Stimulated activated CD4-positive, alpha-beta T cell treated with anti-CD3 and anti-CD28 coated beads, TNF-alpha, amount 100 ng/mL, for 1 hour (primary cell): ENCODE measurements at places on chromosomes 4 and X.

DNA sequence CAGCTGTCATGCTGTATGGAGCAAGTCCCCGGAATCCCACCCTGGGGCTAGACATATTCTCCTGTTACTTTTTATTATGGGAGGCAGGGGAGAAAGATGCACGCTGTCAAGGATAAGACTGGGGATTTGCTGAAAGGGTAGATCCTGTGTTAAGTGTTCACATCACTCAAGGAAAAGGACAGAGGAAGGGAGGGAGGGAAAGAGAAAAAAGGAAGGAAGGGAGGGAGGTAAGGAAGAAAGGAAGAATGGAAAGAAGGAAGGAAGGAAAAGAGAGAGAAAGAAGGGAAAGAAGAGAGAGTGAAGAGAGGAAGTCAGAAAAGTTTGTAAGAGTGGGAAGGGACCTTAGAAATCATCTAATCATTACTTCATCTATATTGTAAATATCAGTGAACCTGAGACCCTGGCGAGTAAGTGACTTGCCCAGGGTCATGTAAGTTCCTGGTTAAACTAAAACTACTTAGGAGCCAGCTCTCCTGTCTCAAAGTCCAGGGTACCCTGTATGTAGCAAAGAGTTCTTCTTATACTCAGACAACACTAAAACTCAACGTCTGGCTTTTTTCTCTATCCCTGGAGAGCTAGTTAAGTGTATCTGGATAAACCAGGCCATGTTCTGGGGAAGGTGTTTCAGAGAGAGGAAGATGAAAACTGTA lies 47.2 kb upstream of the MSX1 start:
- no peak for DNase-seq

GRCh38 chr4:128244379-128244778 lies 43.2 kb downstream of the PGRMC2 start:
- DNase-seq = no peak

DNA sequence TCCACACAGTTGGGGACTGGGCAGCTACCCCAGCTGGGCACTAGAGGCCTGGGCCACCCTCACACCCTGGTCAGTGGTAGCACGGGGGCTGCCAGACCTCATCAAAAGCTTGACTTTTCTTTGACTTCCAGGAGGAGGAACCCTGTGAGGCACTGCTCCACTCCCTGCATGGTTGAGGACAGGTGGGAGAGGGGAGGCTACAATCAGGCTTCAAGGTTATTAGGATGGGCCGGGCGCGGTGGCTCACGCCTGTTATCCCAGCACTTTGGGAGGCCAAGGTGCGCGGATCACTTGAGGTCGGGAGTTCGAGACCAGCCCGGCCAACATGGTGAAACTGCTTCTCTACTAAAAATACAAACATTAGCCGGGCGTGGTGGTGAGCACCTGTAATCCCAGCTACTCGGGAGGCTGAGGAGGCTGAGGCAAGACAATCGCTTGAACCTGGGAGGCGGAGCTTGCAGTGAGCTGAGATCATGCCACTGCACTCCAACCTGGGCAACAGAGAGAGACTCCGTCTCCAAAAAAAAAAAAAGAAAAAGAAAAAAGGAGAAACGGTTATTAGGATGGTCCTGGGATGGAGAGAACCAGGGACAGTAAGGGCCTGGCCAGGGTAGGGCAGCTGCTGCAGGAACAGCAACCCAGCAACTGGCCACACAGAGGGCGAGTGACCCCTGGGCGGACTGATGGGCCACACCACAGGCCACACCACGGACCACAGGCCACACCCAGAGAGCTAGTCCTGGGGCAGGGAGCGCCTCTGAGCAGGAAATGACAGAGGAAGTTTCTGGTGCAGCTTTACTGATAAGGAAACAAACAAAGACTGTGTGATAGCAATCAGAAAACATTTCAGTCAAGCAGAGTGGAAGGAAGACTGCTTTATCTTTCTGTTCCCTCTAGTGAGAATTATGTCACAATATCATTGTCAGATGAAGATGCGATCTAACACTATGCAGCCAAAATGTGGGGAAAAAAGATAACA lies 20.5 kb upstream of the OPN1LW start:
- DNase-seq = no peak

- no peak for DNase-seq
These were observed 15.0 kb downstream of the GAB3 start for GRCh38 chrX:154735695-154736393.

GRCh38 chr4:154612472-154613414 lies at the start of gene FGG:
Gene FGG, minus strand, starts transcription at chr4:154612656. Its CDS starts 47 bp downstream, at chr4:154612609.
- DNase-seq = no peak

DNA sequence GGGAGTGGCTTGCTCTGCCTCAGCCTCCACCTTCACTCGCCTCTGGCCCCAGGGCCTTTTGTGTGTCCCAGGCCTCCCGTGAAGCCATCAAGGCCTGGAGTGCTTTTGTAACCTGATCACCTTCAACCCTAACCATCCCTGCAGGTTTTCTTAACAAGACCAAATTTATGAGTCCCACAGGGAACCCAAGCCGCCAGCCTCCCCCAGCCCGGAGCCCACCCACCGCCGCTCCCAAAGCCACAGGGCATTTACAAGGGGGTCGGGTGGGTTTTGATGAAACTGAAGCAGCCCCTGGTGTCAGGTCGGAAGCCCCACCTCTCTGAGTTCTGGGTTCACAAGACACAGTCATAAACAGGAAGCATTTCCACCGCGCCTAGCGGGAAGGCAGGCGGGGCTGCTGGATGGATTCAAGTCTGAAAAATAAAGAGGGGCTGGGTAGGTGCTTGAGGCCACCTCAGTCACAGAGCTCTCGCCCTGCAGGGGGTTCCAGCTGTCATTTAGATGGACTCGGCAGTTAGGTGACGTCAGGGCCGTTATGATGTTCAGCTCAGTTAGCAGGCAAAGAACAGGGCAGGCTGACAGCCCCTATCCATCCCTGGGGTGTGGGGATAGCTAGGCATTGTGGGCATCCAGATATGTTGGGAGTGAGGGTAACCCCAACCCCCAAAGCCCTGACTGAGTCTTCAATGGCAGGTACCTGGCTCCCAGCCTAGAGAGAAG lies 128.5 kb downstream of the BCOR start:
- DNase-seq = peak; percentile 1

DNA sequence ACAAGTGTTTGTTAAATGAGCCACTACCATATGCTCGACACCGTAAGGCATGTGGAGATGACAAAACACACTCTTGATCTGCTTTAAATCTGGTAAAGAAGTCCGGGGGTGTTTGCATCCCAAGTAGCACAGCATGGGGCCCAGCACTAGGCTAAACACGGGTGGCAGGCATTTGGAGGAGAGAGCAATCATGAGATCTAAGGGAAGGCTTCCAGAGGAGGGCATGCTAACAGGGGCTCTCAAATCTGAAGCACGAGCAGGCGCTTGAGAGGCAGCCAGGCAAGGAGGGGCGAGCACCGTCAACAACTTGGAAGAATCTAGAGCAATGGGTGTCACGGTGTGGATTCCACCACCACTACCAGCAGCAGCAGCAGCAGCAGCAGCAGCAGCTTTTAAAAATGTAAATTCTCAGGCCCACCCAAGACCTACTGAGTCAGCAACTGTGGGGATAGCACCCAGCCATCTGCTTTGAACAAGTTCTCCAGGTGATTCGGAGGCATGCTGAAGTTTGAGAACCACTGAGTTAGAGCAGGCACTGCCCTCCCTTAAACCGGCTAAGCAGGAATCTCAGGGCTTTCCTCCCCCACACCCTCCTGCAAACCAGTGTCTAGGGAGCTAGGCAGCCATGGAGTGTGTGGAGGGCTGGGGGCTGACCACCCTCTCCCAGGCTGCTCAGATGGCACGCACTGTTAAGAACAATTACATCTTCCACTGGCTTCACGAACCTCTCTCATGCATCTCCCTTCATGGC lies 70.2 kb upstream of the MAP3K15 start:
- DNase-seq = no peak

- DNase-seq = no peak
These were observed 276.9 kb downstream of the PTTG2 start for GRCh38 chr4:38237139-38237538.

GRCh38 chr4:140312100-140312499 lies 61.3 kb upstream of the SCOC start:
- DNase-seq = no peak

GRCh38 chr4:27947302-27947701 lies 1086.7 kb downstream of the STIM2 start:
- DNase-seq = no peak

- DNase-seq = no peak
These were observed 30.6 kb upstream of the TMEM184C start for GRCh38 chr4:147586637-147587036.

- DNase-seq = no peak
These were observed 50.8 kb upstream of the NAF1 start for GRCh38 chr4:163217505-163217904.

- DNase-seq = no peak
These were observed 18.7 kb downstream of the RCHY1 start for GRCh38 chr4:75495476-75495875.

DNA sequence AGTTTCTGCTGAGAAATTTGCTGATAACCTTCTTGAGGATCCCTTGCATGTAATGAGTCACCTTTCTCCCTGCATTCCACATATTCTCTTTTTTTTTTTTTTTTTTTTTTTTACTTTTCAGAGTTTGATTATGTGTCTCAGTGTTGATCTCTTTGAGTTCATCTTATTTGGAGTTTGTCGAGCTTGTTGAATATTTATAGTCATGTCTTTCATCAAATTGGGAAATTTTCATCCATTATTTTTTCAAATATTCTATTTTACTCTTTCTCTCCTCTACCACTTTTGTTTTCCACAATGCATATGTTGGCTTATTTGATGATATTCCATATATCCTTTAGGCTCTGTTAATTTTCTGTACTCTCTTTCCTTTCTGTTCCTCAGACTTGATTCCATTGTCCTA lies 136.1 kb downstream of the MAD2L1 start:
- no peak for DNase-seq
